ENCODE measurements at places on chromosomes 7 and 10.

- DNase-seq: no peak
Measured at GRCh38 chr7:96085953-96086352, 235.9 kb downstream of the SLC25A13 start.

GRCh38 chr7:83365746-83366145 is 203.1 kb upstream of the PCLO start:
- DNase-seq: no peak

DNA sequence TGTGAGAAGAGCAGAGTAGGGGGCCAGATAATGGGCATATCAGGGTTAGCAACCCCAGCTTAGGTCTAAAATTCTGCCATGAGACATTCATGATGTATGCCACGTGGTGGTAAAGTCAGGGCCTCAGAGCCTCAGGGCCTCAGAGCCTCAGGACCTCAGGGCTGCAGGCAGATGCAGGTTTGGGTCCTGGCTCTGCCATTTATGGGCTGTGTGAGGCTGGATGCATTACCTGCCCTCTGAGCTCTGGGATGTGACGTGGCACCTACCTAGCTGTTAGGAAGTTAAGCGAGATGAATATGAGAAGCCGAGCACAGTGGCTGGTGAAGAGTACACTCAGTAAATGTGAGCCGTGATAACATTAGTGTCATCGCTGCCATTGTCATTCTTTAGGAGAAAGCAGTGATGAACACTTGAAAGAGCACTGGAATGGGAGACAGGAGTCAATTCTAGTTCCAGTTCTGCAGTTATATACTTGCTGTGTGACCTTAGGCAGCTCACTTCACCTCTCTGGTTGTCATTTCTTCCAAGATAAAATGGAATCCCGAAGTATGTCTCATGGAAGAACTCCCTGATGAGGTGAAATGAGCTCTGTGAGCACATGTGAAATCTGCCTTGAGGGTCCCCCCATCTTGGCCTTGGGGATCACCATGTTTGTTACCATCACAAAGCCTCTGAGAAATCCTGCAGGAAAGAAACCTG is 127.2 kb downstream of the SH3PXD2A start:
- no peak for DNase-seq

GRCh38 chr7:28759475-28759971 is 198.6 kb downstream of the TRIL start:
- DNase-seq: peak; percentile 60

DNA sequence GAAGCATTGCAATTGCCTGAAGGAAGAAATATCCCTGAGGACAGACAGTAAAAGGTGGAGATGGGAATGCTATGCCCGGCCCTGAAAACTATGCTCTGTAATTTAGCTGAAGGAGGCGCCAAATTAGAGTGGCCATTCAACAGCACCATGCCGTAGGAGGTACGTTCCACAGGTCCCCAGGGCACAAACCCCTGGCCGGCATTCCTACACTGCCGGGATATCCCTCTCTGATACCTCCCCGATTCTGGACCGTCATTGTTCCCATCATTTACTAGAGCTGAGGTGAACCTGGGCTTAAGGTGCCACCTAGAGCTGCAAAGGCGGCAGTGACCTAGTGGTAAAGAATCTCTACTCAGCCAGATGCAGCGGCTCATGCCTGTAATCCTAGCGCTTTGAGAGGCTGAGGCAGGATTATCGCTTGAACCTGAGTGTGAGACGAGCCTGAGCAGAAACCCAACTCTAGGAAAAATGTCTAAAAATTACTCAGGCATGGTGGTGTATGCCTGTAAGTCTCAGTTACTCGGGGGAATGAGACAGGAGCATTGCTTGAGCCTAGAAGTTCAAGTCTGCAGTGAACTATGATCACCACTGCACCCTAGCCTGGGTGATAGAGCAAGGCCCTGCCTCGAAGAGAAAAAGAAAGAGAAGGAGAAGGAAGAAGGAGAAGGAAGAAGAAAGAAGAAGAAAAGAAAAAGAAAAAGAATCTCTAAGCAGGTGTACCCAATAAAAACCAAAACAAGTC is 53.0 kb upstream of the TNKS2 start:
- no peak for DNase-seq
